Osteocyte (in vitro differentiated cells): ENCODE measurements at places on chromosomes 13 and 19.
A peak's percentile ranks its signal among the peaks of the same experiment; 100 is the strongest.

DNA sequence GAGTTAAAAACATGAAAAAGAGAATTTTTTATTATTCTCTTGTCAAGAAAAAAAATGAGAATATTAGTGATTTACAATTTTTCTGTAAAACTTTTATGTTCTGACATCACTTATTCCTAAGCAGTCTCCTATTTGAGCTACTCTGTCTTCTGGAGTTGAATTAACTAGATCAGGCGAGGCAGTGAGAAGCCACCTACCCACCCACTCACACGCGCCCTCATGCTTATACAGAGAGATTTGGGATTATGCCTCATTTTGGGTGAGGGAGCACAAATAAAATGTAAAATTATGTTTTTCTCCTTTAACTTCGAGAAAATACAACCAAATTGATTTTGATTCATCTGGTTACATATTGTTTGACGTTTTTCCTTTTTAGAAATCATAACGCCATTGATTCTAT lies 424.5 kb downstream of the ITGBL1 start:
- no peak for DNase-seq

DNA sequence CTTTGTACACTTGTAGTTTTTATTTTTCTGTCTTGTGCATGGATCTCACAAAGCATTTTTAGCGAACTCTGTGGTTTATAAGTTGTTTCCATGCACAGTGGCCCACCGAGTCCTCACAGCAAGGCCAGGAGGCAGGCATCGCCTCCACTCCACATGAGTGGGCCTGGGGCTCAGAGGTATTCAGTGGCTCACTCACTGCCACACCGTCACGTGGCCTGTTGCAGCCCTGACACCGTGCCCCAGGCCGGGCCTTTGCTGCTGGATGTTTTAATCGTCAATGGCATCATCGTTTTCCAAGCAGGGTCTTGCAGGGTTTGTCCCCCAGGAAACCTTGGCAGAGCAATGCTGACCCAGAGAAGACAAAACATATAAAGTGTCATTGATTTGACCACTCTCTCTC lies 59.8 kb downstream of the SPACA7 start:
- DNase-seq: peak; percentile 76

GRCh38 chr13:24670961-24671381 lies 9.2 kb upstream of the ATP12A start:
- DNase-seq: no peak

DNA sequence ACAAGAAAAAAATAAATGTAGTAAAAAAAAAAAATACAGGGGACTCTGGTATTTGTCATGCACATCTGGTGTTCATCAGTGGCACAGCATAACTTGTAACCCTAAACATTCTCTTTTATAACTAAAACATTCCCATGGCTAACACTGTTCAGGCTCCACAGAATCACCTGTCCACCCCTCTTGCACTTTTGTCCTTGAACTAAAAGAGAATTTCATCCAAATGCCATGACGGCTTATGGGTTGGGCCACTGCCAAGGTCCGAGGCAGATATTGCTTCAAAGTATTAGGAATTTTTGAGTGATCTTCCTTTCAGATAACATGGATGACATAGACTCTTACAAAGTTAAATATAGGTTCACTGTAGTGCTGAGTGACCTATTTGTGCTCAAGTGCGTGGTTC lies 25.7 kb upstream of the SERP2 start:
- no peak for DNase-seq

DNA sequence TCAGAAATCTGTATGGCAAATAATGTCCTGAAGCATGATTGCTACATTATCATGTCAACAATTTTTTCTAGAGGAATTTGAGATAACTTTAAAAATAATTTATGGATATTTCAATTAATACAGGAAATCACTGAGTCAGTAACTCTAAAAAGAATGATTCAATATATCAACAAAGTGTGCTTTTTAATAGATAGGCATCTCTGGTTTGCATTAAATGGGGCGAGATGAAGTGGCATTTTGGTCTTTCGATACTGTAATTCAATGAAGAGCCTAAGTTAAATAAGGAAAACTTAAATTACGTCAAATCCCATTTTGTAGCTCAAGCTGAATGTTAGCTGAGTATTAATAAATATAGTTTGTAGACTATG lies 342.8 kb downstream of the DACH1 start:
- no peak for DNase-seq

DNA sequence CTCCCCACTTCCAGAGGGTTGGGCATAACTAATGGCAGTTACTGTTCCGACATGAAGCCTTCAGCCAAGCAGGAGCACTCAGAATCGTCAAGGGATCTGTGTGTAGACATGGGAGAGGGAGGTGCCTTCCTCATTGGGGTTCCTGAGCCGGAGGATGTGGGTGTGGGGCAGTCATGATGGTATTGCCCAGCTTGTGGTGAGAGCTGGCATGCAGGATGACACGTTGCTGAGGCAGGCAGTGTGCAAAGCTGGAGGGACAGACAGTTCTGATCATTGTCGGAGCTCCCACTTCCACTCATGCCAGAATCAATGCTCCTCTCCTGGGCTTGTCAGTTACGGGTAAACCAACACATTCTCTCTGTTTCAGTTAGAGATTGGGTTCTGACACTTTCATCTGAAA lies 83.9 kb upstream of the TSC22D1 start:
- no peak for DNase-seq

DNA sequence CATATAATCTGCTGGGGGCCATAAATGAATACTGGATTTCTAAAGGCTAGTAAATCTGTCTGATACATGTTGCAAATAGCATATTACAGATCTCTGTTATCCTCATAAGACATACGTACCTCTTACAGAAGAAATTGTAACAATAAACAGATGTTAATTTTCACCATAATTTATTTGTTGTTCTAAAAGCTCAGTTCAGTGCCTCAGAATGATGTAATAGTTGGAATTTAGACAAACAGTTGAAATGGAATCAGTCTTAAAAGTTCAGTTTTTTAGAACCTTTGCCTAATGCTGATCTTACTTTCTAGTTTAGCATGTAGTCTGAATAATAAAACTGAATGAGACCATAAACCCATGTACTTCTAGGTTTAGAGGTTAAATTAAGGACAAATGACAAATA lies 43.1 kb downstream of the B3GLCT start:
- no peak for DNase-seq

- no peak for DNase-seq
Measured at GRCh38 chr19:17957885-17958284, 9.0 kb upstream of the KCNN1 start.

GRCh38 chr13:22698467-22698866 lies 482.3 kb upstream of the SGCG start:
- DNase-seq: no peak

DNA sequence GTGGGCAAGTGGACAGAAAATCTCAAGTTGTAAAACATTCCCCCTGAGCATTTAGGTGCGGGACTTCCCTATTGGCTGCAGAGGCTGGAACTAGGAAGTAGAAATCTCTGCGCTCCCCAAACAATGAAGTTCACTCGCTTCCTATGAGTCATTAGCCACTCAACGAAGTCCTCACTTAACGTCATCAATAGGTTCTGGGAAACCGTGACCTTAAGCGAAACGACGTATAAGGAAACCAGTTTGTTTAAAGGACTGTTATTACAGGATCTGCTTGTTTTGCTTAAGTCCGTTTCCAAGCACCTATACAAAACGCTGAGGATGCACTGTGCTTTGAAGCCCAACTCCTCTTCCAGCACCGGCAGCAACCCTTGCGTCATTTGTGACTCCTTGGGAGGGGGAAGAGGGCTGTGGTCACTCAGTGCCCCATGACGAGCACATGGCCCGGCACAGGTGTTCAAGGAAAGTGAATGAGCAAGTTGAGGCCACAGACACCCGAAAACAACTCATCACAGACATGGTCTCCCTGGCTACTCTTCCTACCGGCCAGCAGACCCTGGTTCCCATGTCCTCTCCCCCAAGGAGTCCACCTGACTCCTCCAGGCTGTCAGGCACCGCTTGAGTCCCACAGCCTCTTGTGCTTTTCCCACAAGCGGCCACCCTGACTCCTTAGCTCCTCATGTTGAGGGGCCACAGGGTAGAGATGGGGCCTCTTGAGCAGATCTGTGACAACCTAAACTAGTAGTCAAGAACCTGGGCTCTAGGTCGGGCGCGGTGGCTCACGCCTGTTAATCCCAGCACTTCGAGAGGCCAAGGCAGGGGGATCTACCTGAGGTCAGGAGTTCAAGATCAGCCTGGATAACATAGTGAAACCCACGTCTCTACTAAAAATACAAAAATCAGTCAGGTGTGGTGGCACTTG lies 4.8 kb downstream of the RPS16 start:
- no peak for DNase-seq

GRCh38 chr19:54889566-54889965 lies 15.5 kb downstream of the FCAR start:
- DNase-seq: no peak

GRCh38 chr19:43468354-43469159 lies 3.1 kb upstream of the LYPD3 start:
- DNase-seq: no peak

DNA sequence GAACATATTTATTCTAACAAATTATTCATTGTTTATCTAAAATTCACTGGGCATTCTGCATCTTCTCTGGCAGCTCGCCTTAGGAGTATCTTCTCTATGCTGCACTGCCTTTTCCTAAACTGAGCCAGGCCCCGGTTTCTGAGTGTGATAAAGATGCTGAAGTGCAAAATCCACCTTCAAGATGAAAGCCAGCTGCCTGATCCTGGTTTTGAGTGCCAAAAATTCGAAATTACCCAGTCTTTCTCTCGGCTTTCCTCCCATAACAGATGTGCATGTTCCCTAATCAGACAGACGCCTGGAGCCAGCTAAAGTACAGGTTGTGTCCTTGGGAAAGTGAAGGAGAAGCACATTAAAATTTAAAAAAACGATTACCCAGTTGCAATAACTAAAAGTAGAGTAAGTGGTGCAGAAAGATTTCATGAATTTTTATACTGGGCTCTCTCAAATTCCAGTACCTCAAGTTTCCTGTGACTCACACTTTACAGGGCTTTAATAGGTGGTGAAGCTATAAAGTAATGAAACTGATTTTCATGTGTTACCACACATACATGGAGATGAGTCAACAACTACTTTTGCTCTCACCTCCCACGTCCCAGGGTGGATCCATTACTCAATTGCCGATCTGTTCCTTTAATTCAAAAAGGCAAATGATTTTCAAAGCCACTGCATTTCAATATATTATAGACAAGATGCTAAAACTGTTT lies 65.0 kb upstream of the GTF2F2 start:
- no peak for DNase-seq

GRCh38 chr13:28031220-28031895 lies 42.9 kb upstream of the URAD start:
- DNase-seq: no peak

GRCh38 chr19:55640043-55640576 lies 692 bp upstream of the ZNF580 start:
- no peak for DNase-seq
